ENCODE measurements at places on chromosomes 3 and 15.

GRCh38 chr3:43773273-43774094 is 82.7 kb downstream of the ABHD5 start:
- no peak for DNase-seq

GRCh38 chr15:59997070-59997701 is 6.9 kb upstream of the FOXB1 start:
- DNase-seq = peak; percentile 47

GRCh38 chr3:12964711-12965612 is 108.3 kb downstream of the IQSEC1 start:
- peak; percentile 69 for DNase-seq

DNA sequence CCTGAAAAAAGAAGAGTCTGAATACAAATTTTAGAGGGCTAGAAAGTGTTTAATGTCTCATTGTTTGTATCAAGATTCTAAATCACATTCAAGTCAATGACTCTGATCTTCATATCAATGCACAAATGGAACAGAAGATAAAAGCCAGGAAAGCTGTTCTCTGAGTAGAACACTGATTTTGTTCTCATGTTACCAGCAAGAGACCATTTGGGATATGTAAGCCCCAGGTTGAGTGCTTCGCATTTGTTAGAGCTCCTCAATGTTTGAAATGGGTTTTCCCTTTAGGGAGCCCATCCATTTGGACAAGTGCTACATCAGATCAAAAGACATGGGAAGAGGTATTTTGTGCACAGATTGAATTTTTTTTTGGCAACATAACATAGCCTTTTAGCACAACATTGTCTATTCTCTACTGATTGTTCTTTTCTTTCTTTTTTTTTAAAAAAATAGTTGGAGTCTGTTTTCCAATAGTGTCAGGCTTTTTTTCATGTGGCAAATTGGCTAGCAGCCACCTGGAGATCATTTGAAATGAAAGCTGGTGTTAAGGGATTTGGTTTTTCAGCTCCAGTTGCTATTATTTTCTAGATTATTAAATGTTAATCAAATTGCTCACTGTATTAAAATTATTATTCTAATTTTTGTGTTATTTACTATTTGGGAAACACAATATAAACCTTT is 74.5 kb upstream of the ZPLD1 start:
- no peak for DNase-seq

DNA sequence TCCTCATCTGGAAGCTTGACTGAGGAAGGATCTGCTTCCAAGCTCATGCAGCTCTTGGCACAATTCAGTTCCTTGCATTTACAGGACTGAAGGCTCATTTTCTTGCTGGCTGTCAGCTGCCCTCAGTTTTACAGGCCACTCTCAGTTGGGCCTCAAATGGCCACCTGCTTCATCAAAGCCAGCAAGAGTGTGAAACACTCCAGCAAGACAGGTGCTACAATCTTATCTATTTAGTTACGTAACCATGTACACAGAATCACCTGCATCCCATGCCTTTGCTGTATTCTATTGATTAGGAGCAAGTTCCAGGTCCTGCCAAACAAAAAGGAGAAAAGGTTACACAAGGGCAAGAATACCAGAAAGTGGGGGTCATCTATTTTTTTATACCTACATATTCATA is 40.8 kb downstream of the RHCG start:
- no peak for DNase-seq

DNA sequence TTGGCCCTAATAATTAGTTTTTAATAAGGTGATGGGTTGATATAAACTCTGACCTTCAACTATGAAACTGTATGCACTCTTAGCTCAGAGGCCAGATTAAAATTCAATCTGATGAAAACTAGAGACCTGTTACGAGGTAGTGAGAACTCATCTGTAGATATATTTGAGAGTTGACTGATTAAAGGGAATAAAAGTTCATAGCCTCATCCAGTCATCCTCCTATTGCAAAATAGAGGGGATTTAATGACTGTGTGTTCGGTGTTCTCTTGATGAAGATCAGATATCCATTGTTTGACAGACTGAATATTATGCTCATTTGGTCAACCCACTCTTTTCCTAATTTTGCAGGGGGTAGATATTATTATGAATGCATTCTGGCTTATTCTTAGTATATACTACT is 23.3 kb upstream of the PLCL2 start:
- no peak for DNase-seq

DNA sequence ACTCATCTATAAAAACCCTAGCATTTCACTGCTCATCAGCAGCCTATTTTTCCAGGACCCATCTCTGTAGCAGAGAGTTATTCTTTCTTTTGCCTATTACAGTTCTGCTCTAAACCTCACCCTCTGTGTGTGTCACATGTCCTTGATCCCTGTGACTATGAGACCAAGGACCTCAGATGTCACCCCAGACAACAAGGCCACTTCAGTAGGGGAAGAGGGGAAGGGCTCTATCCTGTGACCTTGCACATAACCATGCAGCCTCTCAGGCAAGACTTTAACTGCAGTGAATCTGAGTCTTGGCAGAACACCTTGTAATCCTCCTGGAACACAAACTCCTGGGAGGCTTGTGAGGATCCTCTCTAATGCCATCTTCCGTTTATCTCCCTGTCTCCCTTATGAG is 4.4 kb upstream of the ZNF589 start:
- DNase-seq = no peak

DNA sequence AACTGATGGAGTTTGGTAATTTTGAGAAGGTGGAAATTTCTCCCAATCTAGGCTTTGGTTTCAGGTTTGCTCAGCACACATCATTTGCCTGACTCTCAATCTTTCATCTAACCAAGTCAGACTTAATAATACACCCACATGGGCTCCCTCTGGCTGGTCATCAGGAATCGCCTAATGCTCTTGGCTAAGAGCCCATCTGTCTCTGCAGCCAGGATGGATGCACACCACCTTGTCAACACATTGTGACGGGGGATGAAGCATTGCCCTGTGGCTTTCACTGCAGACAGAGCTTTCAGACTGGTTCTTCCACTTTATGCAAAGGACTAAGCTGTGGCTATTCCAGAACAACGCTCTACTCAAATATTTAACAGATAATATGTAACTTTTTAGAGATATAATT is 3.0 kb upstream of the HDGFL3 start:
- no peak for DNase-seq

GRCh38 chr3:161571951-161572350 is 75.3 kb downstream of the OTOL1 start:
- DNase-seq = no peak

All from NCI-H1092 treated with DMSO at 0.1 percent for 48 hours (cell line).